ENCODE measurements at places on chromosomes 4 and X. TPM values are rescaled to one million over a fixed set of nuclear protein-coding genes. Genes with fewer than 3 reads are reported as not detected.

GRCh38 chrX:139234898-139235297, 295.6 kb upstream of the F9 start:
- no peaks in the 10 kb centered on the region for H3K36me3 ChIP-seq
- no peak for DNase-seq
- no peaks in the 10 kb centered on the region for H3K27me3 ChIP-seq
- no peak overlapping the region for H3K27ac ChIP-seq
- no peak overlapping the region for H3K4me3 ChIP-seq
- H3K4me1 ChIP-seq = no peaks in the 10 kb centered on the region

DNA sequence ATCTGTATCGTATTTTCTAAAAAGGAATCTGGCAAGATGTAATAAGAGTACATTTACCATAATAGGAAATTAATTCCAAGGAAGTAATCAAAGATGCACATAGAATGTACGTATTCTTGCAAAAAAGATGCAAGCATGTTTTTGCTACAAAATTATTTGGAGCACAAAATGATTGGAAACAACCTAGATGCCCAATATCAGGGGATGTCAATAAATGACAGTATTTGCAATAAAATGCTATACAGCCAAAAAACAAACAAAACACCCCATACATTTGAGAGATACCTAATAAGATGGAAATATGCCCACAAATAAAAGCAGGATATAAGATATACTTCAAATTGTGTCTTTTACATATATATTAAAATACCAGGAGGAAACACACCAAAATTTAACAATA, 29.3 kb upstream of the MAML3 start:
- H3K27me3 ChIP-seq = no peaks in the 10 kb centered on the region
- H3K27ac ChIP-seq = no peak overlapping the region
- H3K4me3 ChIP-seq = no peak overlapping the region
- no peak for DNase-seq

F11 gene
- total RNA-seq = not detected

AKAP14 gene
- not detected for total RNA-seq

PABPC1L2B gene
- not detected for total RNA-seq

DNA sequence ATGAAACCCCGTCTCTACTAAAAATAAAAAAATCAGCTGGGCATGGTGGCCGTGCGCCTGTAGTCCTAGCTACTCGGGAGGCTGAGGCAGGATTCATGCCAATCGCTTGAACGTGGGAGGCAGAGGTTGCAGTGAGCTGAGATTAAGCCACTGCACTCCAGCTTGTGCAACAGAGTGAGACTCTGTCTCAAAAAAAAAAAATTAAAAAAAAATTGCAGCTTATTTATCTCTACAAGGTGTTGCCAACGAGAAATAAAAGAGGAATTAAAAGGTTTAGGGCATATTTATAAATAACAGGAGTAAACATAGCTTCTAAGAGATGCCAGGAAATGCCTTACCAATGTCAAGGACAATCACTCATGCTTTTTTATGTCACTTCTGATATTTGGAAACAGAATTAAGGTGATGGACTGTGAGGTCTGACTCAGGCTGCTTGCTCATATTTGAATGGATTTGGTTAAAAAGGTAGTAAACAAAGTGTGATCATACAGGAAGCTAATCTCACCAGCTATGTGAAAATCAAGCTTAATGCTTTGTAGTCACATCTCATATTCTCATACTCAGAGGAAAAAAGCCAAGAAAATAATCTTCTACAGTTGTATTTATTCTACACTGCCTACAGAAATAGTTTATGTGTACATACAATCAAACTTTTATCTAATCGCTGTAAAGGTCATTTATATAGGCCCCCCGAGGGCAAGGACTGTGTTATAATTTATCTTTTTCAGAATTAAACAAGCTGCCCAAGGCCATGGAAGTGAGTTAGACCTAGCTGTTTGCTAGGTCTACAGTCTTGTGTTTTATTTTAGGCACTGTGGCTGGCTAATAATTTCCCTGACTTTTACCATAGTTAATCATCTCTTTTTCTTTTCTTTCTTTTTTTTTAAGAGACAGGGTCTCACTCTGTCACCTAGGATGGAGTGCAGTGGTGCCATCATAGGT, 61.1 kb upstream of the RBMX start:
- no peak overlapping the region for H3K4me3 ChIP-seq
- H3K27me3 ChIP-seq = no peaks in the 10 kb centered on the region
- no peak overlapping the region for H3K27ac ChIP-seq
- H3K4me1 ChIP-seq = no peaks in the 10 kb centered on the region
- no peak for DNase-seq

TLR3 gene
- 5.7 TPM for total RNA-seq

GRCh38 chrX:135087867-135088266, 32.5 kb downstream of the ETDB start:
- no peak for DNase-seq
- no peaks in the 10 kb centered on the region for H3K27me3 ChIP-seq
- no peak overlapping the region for H3K27ac ChIP-seq
- no peaks in the 10 kb centered on the region for H3K4me1 ChIP-seq
- H3K4me3 ChIP-seq = no peak overlapping the region
- H3K36me3 ChIP-seq = no peaks in the 10 kb centered on the region
